ENCODE measurements at places on chromosomes 6 and 20.

GRCh38 chr6:81861281-81861680 lies 108.8 kb upstream of the TENT5A start:
- DNase-seq: no peak

GRCh38 chr20:46772901-46773300 lies 63.5 kb downstream of the SLC2A10 start:
- DNase-seq: no peak

DNA sequence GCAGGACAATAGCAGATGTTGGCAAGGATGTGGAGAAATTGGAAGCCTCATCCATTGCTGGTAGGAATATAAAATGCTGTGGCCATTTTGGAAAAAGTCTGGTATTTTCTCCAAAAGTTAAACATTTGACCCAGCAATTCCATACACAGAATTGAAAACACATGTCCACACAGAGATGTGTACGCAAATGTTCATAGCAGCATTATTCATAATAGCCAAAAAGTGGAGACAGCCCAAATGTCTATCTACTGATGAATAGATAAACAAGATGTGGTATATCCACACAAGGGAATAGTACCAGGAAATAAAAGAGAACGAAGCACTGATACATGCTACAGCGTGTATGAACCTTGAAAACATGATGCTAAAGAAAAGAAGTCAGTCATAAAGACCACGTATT lies 40.5 kb downstream of the CFAP61 start:
- no peak for DNase-seq

DNA sequence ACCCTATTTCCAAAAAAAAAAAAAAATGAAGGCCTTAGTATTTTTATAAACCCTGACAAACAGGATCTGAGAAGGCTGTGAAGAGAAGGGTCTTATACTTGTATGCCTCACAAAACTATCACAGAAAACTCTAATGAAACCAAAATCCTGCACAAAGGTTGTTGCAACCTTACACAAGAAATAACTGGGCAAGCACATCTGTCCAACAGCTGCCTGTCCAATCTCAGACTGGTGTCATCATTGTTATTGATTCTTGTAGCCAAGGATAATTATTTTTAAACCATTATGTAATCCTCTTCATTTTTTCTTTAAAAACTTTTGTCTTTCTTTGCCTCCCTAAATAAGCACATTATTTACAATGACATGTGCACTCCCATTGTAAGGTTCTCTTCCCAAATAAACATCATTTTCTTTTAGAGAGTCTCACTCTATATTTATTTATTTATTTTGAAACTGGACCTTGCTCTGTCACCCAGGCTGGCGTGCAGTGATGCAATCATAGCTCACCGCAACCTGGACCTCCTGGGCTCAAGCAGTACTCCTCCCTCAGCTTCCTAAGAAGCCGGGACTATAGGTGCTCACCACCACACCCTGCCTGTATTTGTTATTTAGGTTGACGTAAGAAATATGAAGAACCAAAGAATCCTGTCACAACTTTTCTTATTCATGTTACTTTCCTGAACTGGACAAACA lies 697.1 kb downstream of the DOK5 start:
- no peak for DNase-seq

GRCh38 chr20:5949943-5950270 lies 426 bp downstream of the TRMT6 start:
- DNase-seq: no peak

DNA sequence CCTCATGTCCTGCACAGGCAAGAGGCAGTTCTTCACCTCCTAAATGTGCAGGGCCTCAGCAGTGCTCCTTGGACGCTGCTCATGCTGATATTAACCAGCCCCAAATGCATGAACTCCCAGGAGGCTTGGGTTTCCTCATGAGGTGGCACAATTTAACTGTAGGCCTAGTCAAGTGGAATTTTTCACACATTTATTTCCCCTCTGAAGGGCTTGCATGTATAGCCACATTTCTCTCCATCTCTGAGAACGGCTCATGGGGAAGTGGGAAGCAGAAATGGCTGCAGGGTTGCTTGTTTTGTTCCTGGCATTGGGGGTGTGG lies 72.8 kb upstream of the PAX1 start:
- DNase-seq: no peak

DNA sequence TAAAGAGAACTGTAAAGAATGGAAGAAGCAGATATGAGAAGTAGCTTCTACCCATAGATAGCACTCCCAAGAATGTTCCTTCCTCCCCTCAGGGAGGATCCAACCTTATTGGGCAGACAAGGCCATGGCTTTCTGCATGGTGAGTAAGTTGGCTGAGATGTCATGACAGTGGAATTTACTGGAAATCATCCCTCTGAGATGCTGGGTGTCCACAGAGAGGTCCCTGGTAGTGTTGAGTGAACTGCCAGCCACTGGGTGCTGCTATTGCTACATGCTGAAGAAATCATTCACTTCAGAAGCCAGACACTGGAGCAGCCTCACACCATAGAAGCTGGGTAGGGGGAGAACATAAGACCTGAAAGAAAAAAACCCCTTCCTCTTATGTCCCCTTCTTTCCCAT lies 46.4 kb upstream of the FERMT1 start:
- no peak for DNase-seq

- no peak for DNase-seq
Observed at GRCh38 chr6:33772902-33773472, 15.9 kb downstream of the LEMD2 start.

DNA sequence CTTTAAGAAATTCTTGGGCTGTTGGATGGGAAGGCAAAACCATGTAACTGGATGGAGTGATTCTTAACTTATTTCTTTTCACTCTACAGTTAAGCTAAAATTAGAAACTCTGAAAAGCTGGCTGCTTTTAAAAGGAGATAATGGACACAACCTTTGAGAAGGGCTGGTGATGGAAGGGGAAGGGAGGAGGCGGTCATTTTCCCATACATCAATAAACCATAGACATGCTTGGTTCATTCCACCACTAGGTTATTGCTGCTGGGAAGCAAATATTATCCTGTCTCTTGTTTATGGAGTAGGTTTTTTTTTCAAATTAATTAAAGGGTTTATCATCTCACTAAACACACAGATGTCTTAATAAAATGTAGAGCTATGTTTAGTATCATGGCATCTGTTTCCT lies 76.2 kb downstream of the PLCB1 start:
- no peak for DNase-seq

DNA sequence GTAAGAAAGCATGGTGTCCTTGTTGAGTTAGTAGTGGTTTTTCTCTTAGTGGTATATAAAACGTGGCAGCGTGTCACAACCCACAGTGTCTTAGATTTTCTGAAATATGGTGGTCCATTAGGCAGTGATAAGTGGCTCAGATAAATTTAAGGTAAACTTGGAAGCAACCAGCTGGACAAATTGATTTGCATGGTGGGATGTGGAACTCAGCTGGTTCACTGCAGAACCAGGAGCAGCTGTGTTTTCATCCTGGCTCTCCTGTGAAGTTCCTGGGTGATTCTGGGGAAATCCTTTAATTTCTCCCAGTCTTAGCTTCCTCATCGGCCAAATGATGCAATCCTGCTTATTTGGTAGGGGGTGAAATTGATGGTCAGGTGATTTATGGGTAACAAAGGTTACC lies 32.9 kb upstream of the EEF1E1 start:
- DNase-seq: no peak

GRCh38 chr6:18495236-18495635 lies 108.1 kb downstream of the RNF144B start:
- DNase-seq: no peak

- no peak for DNase-seq
Observed at GRCh38 chr20:62642666-62643520, 590 bp downstream of the SLCO4A1 start.

DNA sequence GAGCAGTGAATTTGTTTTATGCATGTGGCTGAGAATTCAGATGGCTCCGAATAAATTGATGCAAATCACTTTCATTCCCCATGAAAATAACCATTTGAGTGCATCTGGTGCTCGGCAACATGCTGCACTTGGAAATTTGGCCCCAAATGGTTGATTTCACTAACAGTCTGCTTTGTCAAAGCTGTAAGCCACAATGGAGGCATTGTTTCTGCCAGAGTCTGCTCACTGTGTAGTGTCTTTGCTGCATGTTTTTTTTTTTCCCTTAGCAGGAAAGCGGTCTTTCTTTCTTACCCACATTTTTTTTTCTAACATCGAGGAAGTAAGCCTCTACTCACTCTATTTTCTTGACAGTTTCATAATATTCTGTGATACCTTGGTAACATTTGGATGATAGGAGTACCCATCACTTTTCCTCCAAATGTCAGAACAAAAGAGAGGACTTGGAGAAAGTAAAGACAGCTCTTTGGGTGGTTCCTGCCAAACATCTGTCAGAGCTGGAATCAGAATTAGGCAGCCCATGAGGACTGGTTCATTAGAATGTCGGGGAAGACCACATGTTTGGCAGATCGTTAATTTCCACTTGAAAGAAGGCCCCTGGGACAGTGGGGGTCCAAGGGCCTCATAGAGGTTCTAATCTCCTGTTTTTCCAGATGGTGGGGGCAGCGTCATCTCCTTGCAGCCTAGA lies 149.5 kb downstream of the DOK5 start:
- DNase-seq: no peak

- DNase-seq: no peak
Observed at GRCh38 chr20:56245761-56246160, 2.8 kb upstream of the MC3R start.

DNA sequence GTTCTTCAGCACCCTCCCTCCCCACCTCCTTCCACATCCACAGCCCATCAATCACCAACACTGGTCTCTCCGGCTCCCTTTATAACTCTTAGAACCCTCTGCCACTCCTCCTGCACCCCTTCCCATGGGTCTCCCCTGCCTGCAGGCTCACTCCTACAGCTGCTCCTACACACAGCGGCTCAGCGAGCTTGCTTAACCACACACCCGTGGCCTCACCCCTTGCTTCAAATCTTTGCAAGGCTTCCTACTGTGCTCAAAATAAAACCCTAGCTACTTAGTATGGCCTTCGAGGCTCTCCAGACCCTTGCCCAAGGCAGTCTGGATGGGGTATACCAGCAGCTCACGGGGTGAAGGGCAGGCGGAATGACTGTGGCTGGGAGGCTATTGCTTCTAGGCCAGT lies 63.7 kb downstream of the JPH2 start:
- no peak for DNase-seq

- DNase-seq: peak; percentile 28
Observed at GRCh38 chr20:5222919-5223634, 93.7 kb downstream of the PROKR2 start.

GRCh38 chr20:31869942-31870725 lies at the start of the genes DUSP15 and TTLL9:
Gene DUSP15, minus strand, starts transcription at chr20:31870527. Its CDS starts 190 bp downstream, at chr20:31870337.
Gene TTLL9, plus strand, starts transcription at chr20:31870634. Its CDS starts 493 bp downstream, at chr20:31871127.
- DNase-seq: no peak

DNA sequence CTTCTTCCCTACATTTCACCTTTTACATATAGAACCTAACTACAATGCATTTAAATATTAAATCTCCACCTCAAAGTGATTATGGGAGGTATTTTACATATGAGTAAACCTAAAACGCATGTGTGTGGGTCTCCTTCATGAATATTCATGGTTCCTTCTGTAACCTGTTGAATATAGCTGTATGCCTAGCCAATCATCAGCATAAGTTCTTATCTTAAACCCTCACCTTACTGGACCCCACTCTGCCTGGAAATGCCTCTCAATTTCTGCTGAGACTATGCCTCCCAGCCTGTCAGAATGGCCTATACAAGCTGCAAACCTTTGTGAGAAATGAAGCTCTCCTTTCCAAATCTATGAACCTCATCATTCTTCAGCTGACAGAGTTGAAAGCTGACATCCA lies 21.3 kb downstream of the CEP85L start:
- no peak for DNase-seq

GRCh38 chr6:87639373-87639772 lies 49.4 kb downstream of the ORC3 start:
- no peak for DNase-seq

- no peak for DNase-seq
Observed at GRCh38 chr6:89205819-89206218, 11.3 kb downstream of the GABRR1 start.

GRCh38 chr6:42970871-42971612 lies 7.9 kb downstream of the PEX6 start:
- DNase-seq: no peak

DNA sequence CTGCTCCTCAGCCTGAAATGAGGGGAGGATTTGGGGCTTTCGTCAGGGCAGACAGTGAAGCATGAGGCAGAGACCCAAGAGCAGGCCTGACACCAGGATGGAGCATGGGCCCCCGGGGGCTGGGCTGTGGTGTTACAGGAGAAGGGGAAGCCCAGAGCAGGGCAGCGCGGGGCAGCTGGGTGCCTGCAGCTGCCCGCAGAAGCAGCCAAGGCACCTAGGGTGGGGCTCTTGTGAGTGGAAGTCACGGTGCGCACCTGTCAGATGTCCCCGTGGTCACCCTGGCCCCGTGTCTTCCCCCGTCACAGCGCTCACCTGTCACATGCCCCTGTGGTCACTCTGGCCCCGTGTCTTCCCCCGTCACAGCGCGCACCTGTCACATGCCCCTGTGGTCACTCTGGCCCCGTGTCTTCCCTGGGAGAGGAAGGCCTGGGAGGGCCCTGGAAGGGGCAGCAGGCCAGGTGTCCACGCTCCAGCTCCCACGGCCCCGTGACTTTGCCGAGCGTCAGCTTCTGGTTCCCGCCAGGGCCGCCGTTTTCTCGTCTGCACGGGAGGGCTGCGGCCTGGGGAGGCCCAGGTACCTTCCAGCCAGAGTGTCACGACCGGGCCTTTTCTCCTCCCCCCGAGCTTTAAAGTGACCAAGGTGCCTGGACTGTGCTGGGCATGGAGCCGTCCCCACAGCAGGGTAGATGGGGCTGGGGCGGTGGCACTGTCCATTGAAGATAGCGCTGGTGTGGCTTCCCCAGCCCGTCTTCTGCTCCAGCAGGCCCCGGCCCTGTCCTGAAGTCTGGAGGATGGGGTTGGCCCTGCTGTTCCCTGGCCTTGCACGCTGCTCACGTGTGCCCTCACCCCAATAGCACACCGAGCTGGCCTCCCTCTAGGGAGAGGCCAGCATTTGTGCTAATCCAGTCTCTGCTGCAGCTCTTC lies 9.4 kb downstream of the ARFGAP1 start:
- DNase-seq: no peak

DNA sequence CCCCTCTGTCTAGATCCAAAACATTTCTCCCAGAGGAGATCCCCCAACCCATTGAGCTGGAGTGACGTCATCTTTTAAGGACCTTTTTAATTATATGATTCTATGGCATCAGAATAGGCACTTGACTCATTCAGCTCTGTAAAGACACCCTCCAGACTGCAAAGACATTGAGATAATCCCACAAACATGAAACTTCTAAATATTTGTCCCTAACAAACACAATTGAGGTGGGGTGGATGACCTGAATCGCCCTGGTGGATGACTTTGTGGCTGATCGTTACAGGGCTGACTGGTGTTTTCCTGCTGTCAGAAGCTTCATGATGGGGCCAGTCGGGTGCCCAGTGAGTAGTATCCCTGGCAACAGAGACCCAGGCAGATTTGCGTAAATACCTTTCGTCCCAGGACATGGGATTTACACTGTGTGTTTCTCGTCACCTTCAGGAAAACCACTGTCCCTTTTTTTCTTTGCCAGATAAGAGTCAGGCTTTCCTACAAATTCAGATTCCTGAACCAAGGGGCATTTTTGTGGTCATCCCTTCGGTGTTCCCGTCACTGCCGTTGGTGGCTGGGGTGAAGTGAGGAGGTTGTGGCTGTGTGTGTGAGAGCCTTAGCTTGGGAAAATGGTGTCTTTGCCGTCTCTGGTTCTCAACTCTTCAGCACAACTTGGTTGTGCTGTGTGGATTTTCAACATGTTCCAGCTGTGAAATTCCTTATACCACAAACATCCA lies 5.3 kb upstream of the PCK1 start:
- DNase-seq: no peak

Measured in activated CD8-positive, alpha-beta memory T cell treated with anti-CD3 and anti-CD28 coated beads for 1 hour (primary cell).